ENCODE measurements at places on chromosomes 13 and 19. TPM values are rescaled to one million over a fixed set of nuclear protein-coding genes. Genes with fewer than 3 reads are reported as not detected.

DNA sequence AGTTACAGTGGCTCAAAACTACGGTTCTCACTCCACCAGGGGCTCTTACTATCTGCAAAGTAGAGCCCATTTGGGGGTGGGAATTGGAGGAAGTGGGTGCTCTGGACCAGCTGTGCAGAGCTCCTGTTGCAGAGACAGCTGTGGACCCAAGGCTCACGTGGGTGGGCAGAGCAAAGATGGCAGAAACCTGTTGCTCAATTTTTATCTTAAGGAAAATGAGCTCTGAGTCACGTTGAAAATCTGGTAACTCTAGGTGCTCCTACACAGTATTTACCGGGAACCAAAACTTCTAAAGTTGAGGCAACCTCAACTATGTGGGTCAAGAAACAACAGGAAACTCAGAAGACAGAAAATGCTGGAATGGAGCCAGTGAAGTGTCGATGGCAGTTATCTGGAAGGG lies 30.2 kb upstream of the SLC15A1 start:
- H3K27me3 ChIP-seq = no peaks in the 10 kb centered on the region
- DNase-seq = no peak
- H3K36me3 ChIP-seq = no peaks in the 10 kb centered on the region

- no peak overlapping the region for H3K27ac ChIP-seq
- DNase-seq = no peak
- peaks cover 23% of the 10 kb centered on the region for H3K4me1 ChIP-seq
These were observed 7.2 kb upstream of the CCDC97 start for GRCh38 chr19:41302624-41303351.

GRCh38 chr19:19459707-19460251 lies 54.3 kb downstream of the GATAD2A start:
- DNase-seq = no peak
- peaks cover 25% of the 10 kb centered on the region for H3K4me1 ChIP-seq
- peak overlapping the region; percentile 42 for H3K4me3 ChIP-seq
- no peaks in the 10 kb centered on the region for H3K36me3 ChIP-seq
- H3K27me3 ChIP-seq = no peaks in the 10 kb centered on the region

DNA sequence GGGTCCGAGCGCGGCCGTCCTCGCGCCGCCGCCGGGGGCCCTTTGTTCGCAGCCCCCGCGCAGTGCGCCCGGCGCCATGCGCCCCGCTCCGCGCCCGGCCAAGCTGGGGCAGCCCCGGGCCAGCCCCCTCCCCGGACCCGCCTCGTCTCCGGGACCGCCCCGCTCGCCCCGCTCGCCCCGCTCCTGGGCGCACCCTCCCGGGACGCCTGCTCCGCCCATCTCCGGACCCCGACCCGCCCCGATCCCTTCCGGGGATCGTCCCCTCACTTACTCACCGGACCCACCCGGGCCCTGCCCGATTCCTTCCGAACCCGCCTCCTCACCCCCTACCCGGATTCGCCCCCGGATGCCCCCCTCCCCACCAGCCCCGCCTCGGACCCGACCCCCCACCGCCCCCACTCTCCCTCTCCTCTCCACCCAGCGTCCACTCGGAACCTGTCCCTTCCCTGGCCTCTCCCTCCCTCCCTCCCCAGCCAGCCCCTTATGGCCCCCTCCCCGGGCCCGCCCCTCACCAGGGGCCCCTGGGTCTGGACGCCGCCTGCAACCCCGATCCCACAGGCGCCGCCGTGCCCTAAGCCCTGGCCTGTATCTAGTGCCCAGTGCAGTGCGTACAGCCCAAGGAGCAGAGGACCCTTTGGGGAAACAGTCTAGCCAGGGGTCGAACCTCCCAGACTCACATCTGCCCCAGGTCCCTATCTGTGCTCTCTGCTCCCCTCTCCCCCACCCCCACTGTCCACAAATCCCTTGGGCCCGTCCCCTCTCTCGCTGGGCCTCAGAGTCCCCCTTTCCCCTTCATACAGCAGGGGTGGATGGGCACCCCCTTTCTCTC lies at the start of gene CPAMD8:
TSS of gene CPAMD8 (minus strand) at position 105 of the 829 bp plus-strand sequence. CDS start 168 bp downstream, outside the sequence.
- peak within 1 kb of the TSS; percentile 65 for H3K27ac ChIP-seq
- no peak for DNase-seq
- H3K4me3 ChIP-seq = peak within 1 kb of the TSS; percentile 53
- H3K4me1 ChIP-seq = no peaks in the 10 kb centered on the region

- H3K36me3 ChIP-seq = no peaks in the 10 kb centered on the region
- no peak overlapping the region for H3K27ac ChIP-seq
- no peak overlapping the region for H3K4me3 ChIP-seq
- H3K27me3 ChIP-seq = no peaks in the 10 kb centered on the region
- no peak for DNase-seq
- no peaks in the 10 kb centered on the region for H3K4me1 ChIP-seq
These were observed 678.5 kb upstream of the PCDH20 start for GRCh38 chr13:62093984-62094780.

Gene CGB8
- total RNA-seq = not detected

Gene TMEM272
- not detected for total RNA-seq

Gene CBY2
- not detected for total RNA-seq

- H3K27me3 ChIP-seq = no peaks in the 10 kb centered on the region
- no peak overlapping the region for H3K4me3 ChIP-seq
- no peak overlapping the region for H3K27ac ChIP-seq
- no peak for DNase-seq
- no peaks in the 10 kb centered on the region for H3K36me3 ChIP-seq
These were observed 172.7 kb upstream of the RNF113B start for GRCh38 chr13:98349731-98350305.

Data from breast epithelium (tissue), 4 donors.